Glomerular endothelial cell (primary cell): ENCODE measurements at places on chromosomes 12 and 14. TPM values are rescaled to one million over a fixed set of nuclear protein-coding genes. Genes with fewer than 3 reads are reported as not detected.

OR4E2 gene
- total RNA-seq, result not detected in 2 replicates

TAMALIN gene
- total RNA-seq, result 38.2 and 53.3 TPM in 2 replicates

ACSM4 gene
- total RNA-seq, result not detected in 2 replicates

PLEKHG7 gene
- not detected in 2 replicates for total RNA-seq

COX8C gene
- not detected in 2 replicates for total RNA-seq

PLA2G1B gene
- not detected in 2 replicates for total RNA-seq

IGF1 gene
- total RNA-seq, result 0.06 and 0.39 TPM in 2 replicates

TMEM132C gene
- total RNA-seq, result not detected in 2 replicates

POTEG gene
- not detected in 2 replicates for total RNA-seq

TMX1 gene
- 36.5 and 36.6 TPM in 2 replicates for total RNA-seq

- DNase-seq, result no peak
Observed at GRCh38 chr12:111443586-111443985, 37.9 kb downstream of the SH2B3 start.

DNA sequence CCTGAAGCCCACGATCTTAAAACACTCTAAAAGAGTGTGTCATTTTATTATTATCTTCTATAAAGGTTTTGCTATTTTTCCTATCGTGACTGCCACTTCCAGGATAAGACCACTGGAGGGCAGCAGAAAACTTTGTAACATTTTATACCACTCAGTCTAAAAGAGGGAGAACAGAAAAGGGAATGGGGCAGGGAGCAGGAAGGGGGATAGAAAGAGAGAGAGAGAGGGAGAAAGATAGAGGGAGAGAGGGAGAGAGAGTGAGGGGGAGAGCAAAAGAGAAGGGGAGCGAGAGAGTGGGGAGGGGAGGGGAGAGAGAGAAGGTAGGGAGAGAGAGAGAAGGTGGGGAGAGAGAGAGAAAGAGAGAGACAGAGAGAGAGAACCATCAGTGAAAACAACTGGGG, 2.0 kb upstream of the ART4 start:
- DNase-seq, result no peak

- DNase-seq, result no peak
Observed at GRCh38 chr14:74977901-74978385, 22.5 kb upstream of the PGF start.

GRCh38 chr14:28243600-28243999, 523.0 kb upstream of the FOXG1 start:
- DNase-seq, result no peak

DNA sequence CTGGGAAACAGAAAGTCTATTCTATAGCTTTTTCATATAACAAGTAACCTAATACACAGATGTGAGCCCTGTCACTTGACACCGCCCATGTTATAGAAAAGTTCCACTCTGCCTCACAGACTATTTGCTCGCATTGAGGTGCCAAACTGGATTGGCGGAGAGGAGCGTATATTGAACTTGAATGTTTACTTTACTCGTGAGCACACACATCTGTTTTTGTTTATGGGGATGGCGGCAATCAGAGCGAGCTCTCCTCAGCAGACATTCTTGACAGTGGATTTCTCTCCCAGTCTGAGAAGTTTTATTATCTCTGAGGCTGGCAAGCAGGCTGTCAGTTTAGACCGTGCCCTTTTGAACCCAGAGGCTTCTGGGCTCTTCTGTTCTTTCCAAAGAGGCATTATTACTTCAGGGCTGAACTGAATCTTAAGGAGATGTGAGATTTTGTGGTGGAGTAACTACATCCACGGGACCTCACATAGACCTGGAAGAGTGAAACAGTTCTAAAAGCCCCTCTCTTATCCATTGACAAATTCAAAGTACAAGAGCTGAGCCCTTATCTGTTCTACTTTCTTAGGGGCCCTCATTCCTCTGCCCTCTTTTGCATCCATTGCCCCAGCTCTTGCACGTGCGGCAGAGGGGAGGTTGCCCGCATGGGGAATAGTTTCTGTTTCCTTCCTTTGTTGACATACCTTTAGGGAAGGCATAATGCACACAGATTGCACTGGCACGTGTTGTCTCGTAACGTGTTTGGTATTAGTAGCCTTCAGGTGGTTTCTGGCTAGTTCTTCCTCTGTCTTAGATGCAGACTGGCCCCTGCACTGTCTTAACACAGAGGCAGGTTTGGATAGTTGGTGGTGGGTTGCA, 68.2 kb downstream of the DRAM1 start:
- no peak for DNase-seq

GRCh38 chr14:53951627-53952303, 4.9 kb downstream of the BMP4 start:
- no peak for DNase-seq

DNA sequence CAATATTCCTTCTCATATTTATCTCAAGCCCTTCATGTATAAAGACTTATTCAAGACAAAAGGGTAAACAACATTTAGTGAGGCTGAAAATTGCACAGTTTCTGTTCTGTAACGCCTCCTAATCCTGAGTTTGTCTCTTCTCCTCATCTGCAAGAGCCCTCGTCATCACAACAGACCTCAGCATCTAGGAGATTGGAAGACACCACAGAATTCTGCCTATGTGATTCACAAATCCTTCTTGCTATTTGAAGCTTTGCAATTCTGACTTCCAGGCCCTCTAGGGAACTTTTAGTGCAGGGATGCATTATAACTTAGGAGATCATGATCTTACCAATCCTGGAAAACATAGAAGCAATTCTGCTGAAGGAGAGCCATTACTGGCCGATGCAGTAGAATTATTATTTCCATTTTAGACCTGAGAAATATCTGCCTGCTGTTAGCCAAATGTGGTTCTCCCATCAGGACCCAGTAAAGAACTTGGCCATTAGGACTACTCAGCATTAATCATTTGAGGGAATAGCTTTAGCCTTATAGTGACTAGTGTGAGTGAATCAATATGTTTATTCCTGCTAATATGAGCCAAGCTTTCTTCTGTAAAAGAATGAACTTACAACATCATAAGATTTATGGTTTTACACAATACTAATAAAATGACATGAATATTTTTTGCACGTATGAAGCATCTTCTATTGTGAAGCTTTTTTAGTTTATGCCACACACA, 119.5 kb downstream of the ANO4 start:
- no peak for DNase-seq

DNA sequence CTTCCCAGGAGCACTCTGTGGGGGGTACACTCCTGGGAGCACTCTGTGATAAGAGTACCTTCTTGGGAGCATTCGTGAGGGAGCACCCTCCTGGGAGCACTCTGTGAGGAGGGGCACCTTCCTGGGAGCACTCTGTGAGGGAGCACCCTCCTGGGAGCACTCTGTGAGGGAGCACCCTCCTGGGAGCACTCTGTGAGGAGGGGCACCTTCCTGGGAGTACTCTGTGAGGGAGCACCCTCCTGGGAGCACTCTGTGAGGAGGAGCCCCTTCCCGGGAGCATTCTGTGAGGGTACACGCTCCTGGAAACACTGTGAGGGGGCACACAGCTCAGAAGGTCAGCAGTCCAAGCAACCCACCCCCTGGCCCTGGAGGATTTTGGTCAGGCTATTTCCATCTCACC, 22.6 kb downstream of the LRCOL1 start:
- DNase-seq, result no peak

DNA sequence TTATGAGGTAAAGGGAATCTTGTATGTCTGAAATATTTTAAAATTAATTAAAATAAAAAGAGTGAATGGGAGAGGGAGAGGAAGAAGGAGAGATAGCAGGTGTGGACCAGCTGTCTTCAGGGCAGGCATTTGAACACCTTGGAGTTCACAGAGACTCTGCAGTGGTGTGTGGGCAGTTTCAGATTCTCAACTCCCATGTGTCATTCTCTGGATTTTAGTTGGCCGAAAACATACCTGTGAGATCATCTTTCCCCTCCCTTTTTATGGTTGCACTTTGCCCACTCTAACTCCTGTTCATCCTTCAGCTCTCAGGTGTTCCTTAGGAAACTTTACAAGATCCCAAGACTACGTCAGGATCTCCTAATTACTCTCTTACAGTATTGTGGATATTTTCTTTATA, 108.1 kb downstream of the ERC1 start:
- no peak for DNase-seq

DNA sequence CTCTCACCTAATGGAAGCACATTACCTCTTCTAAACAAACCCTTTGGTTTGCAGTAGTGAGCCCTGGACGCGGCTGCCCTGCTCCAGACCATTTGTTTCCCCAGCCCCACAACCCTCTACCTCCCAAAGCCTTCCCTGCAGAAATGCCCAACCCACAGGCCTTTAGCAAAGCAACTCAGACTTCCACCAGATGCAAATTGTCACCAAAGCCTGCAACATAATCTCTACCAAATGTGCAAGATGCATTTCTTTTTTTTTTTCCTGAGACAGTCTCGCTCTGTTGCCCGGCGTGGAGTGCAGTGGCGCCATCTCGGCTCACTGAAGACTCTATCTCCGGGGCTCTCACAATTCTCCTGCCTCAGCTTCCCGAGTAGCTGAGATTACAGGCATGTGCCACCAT, 56.2 kb downstream of the VWF start:
- no peak for DNase-seq

GRCh38 chr12:513446-513845, 53.7 kb downstream of the B4GALNT3 start:
- no peak for DNase-seq

- no peak for DNase-seq
Observed at GRCh38 chr12:31118347-31119191, 44.9 kb downstream of the DDX11 start.

DNA sequence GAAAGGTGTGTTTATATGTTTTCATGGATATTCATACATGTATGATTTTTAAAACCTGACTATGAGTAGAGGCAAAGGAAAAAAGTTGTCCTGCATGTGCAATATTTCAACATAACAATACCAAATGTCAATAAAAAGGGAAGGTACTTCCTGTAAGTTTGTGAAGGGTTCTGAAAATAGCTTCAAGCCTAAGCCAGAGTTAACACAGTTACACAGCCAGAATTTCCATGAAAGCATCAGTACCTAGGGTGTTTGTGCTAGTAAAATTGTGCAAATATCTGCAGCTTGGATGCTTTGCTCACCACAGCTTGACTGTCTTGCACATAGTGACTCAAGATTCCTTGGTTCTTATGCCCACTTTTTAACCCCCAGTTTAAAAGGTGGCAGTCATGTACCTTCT, 193.1 kb upstream of the FAR2 start:
- DNase-seq, result no peak

DNA sequence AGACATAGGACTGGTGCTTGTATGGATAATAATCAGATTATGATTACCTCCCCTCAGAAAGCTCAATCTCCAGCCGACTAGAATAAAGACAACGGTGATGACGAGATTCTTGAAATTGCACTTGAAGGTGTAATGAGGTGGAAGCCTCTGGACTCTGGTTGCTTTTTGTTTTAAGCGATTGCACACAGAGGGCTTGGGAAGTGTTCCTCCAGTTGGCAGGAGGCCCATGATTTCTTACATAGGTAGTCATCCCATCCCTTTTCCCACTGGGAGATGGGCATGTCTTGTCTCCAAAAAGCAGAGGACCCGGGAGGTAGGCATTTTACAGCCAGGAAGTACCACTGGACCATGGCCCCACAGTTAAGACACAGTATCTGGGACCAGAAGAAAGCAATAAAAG, 165.7 kb upstream of the FKBP4 start:
- no peak for DNase-seq

- no peak for DNase-seq
Observed at GRCh38 chr12:57127101-57127725, 1.1 kb upstream of the LRP1 start.
